ENCODE measurements at places on chromosomes 7 and 10. TPM values are rescaled to one million over a fixed set of nuclear protein-coding genes. Genes with fewer than 3 reads are reported as not detected.

- peaks cover 5% of the 10 kb centered on the region for H3K4me1 ChIP-seq
- H3K27ac ChIP-seq: no peak overlapping the region
- DNase-seq: no peak
Observed at GRCh38 chr7:141522657-141523342, 28.4 kb upstream of the AGK start.

DNA sequence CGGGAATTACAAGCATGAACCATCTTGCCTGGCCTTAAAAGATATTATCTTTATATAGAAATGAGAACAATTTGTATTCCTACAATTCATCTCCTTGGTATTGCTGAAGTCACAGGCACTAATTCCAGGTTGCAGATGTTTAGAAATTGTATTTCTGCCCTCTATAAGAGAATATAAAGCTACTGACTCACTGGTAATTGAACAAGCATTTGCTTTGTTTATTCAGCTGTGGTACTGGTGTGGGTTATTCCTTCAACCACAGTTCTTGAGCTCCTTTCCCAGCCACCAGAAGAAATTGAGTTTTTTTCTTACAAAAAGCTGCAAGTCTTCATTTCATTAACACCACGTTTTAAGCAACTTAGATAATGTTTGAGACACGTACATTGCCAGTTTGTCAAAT is 29.0 kb upstream of the MPP7 start:
- no peaks in the 10 kb centered on the region for H3K27me3 ChIP-seq
- H3K4me3 ChIP-seq: no peak overlapping the region
- no peak for DNase-seq
- H3K36me3 ChIP-seq: peaks cover 2% of the 10 kb centered on the region
- peaks cover 57% of the 10 kb centered on the region for H3K4me1 ChIP-seq
- H3K27ac ChIP-seq: peak overlapping the region; percentile 50

DNA sequence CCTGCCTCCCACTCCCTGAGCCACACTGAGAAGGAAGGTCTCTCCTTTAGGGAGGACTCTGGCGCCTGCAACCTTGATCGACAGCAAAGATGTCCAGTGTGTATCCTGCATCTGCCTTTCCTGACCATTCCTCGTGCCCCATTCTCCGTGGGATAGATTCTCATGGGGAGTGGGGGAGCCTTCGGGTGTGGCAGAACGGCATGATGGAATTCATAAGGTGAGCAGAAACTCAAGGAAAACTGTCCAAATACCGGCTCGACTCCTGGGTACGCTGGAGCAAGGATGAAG is 636 bp upstream of the RARRES2 start:
- DNase-seq: no peak
- peaks cover 8% of the 10 kb centered on the region for H3K4me1 ChIP-seq
- peaks cover 48% of the 10 kb centered on the region for H3K27me3 ChIP-seq
- no peak overlapping the region for H3K4me3 ChIP-seq

Gene FAM25C
- not detected for total RNA-seq

Gene ATRNL1
- total RNA-seq: 0.87 TPM

Gene UNCX
- not detected for total RNA-seq
